ENCODE measurements at places on chromosomes 4 and X.
A peak's percentile ranks its signal among the peaks of the same experiment; 100 is the strongest.

DNA sequence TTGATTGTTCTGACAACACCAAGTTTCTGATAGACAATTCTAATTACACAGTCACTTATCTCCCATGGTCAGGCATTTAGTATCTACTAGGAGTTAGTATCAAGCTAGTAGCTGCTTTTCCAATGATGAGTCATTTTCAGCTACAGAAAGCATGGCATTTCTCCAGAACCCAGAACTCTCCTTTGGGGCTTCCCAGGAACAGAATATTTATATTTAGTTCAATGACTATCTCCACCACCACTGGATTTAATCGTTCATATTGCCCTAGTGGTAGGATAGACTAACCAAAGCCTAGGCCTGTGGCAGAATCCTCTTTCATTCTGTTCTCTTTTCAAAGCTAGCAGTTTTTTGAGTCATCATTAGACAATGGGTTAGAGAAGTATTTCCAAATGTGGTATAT, 569.4 kb downstream of the GABRG1 start:
- peak; percentile 1 for DNase-seq

DNA sequence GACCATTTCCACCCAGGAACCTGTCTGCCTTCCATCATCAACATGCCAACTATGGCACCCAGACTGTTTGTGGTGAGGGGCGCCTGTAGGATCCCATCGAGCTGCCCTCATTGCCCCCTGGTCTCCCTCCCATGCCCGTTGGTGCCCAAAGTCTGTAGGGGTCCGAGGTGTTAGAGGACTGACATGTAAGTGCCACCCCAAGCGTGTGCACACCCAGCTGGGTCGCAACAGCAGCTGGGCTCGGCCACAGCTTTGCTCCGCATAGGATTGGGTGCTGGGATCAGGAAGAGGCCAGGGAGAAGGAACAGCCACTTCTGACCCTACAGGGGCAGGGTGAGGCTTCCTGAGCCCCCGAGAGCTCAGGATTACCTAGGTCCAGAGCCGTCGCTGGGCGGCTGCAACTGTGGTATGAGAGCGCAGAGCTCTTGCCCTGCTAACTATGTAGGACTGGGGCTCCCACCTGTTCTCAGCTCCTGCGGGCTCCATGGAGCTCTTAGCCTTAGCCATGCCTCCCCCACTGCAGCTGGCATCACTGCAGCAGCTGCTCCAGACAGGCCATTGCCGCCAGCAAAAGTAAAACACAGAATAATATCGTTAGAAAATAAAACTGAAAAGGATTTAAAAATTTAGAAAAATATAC, 1160.3 kb downstream of the FSTL5 start:
- DNase-seq, result no peak

DNA sequence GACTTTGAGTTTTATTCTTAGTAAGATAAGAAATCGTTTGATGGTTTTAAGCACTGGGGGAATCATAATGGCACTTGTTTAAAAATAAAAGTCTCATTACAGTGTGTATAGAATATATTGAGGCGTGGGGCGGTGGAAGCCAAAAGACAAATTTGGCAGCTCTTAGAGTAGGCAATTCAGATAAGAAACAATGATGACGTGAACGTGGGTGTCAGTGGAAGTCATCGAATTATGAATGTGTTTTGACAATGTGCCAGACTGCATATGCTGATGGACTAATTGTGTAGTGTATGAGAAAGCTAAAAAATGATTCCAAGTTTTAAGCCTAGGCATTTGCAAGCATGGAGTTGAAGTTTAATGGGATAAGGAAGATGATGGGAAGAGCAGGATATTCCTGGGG, 35.8 kb downstream of the SPANXD start:
- no peak for DNase-seq

DNA sequence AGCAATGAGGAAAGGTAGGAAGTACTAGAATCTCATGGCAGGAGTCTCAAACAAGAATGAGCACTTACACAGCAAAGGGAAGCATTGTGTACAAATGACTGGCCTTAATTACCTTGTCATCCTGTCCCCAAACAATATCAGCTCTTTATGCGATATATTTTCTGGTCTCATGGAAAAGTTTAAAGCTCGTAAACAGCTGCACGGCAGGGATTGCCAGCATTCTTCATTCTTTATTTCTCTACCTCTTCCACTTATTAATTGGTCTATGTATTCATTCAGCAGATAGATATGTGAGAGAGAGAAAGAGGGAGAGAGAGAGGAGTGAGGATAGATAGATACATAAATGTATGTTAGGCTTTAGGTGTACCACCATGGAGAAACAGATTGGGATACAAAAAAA, 155.8 kb upstream of the FAT4 start:
- no peak for DNase-seq

All from fibroblast of mammary gland (primary cell).